ENCODE measurements at places on chromosomes 13 and 19.

DNA sequence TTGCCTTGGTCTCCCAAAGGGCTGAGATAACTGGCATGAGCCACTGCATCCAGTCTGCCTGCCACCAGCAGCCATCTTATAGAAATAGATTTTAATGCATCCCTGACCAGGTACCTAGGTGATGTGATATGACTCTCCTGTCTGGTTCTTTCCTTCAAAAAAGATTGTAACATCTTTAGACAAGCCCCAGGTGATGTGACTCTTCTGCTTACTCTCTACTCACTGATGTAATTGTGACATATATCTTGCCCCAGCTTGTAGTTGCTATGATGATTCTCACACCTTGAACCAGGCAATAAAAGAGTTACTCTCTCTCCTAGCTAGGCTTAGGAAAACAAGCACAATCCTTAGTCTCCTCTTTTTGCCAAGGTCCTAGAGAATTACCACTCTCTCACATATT, 30.6 kb upstream of the ZNF681 start:
- H3K36me3 ChIP-seq: no peaks in the 10 kb centered on the region
- no peak overlapping the region for H3K27ac ChIP-seq
- no peak for DNase-seq
- H3K4me1 ChIP-seq: no peaks in the 10 kb centered on the region
- no peaks in the 10 kb centered on the region for H3K27me3 ChIP-seq

- DNase-seq: peak; percentile 69
- no peak overlapping the region for H3K4me3 ChIP-seq
- H3K27me3 ChIP-seq: no peaks in the 10 kb centered on the region
Observed at GRCh38 chr19:30784850-30785457, 412.8 kb downstream of the ZNF536 start.

- no peaks in the 10 kb centered on the region for H3K4me1 ChIP-seq
- no peak overlapping the region for H3K4me3 ChIP-seq
- H3K36me3 ChIP-seq: no peaks in the 10 kb centered on the region
- DNase-seq: no peak
- no peaks in the 10 kb centered on the region for H3K27me3 ChIP-seq
- H3K27ac ChIP-seq: no peak overlapping the region
Observed at GRCh38 chr13:108940121-108940520, 310.7 kb downstream of the MYO16 start.

GRCh38 chr19:53904909-53905308, 4.2 kb upstream of the CACNG7 start:
- H3K27me3 ChIP-seq: peaks cover 5% of the 10 kb centered on the region
- H3K36me3 ChIP-seq: no peaks in the 10 kb centered on the region
- no peak overlapping the region for H3K27ac ChIP-seq
- no peak for DNase-seq
- H3K4me3 ChIP-seq: no peak overlapping the region
- H3K4me1 ChIP-seq: no peaks in the 10 kb centered on the region

- H3K4me3 ChIP-seq: no peak overlapping the region
- H3K4me1 ChIP-seq: no peaks in the 10 kb centered on the region
- H3K27ac ChIP-seq: no peak overlapping the region
- no peaks in the 10 kb centered on the region for H3K36me3 ChIP-seq
- no peaks in the 10 kb centered on the region for H3K27me3 ChIP-seq
Observed at GRCh38 chr13:104616990-104617389, 1550.8 kb upstream of the SLC10A2 start.

DNA sequence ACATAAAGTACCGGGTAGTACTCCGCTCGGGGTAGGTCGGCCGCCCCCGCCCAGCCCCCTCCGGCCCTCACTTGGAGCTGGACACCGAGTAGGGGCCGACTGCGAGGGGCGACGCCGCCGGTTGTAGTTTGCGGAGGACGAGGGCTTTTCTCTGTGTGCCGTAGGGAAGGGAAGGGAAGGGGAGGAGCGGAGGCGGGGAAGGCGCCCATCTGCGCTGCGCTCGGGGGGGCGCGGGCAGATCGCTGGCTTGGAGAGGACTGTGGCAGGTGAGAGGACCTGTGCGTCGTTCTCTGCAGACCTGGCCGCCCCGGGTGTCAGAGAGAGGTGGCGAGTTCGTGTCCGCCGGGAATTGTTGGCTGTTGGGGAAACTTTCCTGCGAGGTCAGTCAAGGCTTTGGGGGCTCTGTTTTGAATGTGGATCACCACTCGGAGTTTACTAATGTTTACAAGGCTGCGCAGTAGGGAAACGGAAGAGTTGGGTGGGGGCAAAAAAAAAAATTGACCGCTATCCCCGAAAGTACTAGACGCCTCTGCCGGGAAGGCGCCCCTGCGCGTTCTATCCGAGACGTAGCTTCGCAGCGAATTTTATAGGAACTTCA, 1.4 kb downstream of the ING1 start:
- peaks cover 3% of the 10 kb centered on the region for H3K36me3 ChIP-seq
- H3K4me3 ChIP-seq: peak overlapping the region; percentile 90
- peaks cover 4% of the 10 kb centered on the region for H3K4me1 ChIP-seq
- H3K27ac ChIP-seq: peak overlapping the region; percentile 100
- peak; percentile 84 for DNase-seq

- DNase-seq: no peak
- H3K4me3 ChIP-seq: no peak overlapping the region
- no peak overlapping the region for H3K27ac ChIP-seq
Observed at GRCh38 chr19:38290631-38291147, 13.4 kb upstream of the C19orf33 start.

DNA sequence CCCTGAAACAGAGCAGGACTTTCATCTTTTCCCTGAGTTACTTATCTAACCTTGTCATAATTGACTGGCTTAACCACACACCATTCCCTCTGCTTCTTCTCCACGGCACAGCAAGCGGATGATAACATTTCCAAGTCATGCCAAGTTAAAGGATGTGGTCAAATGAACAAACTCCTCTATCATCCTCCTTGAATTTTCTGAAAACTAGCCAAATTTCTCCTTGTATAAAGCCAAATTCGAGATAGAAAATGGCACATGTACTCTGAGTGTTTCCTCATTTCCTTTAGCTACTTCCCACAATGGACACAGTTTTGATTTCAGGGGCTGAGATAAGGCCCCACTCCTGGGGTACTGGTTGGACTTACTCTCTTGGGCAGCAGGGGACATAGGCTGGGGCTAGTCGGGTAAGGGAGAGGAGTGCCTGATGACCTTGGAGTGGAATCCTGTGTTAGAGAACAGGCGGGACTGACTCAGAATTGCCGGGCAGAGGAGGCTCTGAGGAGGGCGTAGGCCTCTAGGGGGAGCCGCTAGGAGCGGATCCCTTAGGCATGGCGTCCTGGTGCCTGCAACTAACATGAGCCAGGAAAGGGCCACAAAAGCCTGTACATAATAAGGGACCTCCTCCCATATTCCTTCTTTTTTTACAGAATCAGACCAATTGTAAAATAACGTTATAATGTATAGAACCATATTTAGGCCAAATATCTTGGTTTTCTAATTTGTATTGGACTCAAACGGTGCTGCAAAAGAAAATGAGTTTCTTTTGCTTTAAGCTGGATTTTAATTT, 20.3 kb upstream of the TMTC4 start:
- H3K4me1 ChIP-seq: no peaks in the 10 kb centered on the region
- H3K27ac ChIP-seq: no peak overlapping the region
- no peaks in the 10 kb centered on the region for H3K27me3 ChIP-seq
- no peaks in the 10 kb centered on the region for H3K36me3 ChIP-seq
- no peak overlapping the region for H3K4me3 ChIP-seq

DNA sequence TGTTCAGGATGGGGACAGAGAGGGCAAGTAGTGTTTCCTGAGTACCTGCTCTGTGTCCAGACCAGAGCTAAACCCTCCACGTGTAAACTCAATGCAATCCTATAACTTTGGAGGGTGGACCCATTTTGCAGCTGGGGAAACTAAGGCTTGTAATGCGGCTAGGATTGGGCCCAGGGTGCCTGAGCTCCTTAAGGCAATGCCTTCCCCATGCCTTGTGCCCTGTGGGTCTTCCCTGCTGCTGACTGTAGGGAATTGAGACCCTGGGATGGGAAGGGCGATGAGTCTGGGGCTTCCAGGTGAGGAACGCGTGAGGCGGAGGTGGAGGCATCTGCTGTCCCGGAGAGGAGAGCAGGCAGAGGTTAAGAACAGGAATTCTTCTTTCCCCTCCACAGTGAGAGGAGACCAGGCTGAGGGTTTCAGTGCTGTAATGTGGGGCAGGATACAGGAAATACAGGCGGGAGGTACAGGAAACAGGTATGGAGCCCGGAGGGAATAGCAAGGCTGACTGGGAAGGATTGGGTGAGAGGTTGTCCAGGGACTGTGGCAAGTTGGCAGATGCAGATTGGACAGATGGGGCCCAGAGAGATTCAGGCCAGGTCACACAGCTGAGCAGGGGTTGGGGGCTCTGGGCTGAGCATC, 19.2 kb downstream of the SLC27A1 start:
- H3K36me3 ChIP-seq: peaks cover 23% of the 10 kb centered on the region
- H3K4me3 ChIP-seq: no peak overlapping the region
- no peaks in the 10 kb centered on the region for H3K27me3 ChIP-seq
- no peaks in the 10 kb centered on the region for H3K4me1 ChIP-seq

- DNase-seq: no peak
- H3K4me3 ChIP-seq: no peak overlapping the region
- no peaks in the 10 kb centered on the region for H3K4me1 ChIP-seq
- no peaks in the 10 kb centered on the region for H3K27me3 ChIP-seq
Observed at GRCh38 chr13:25905611-25906010, 146.2 kb downstream of the SHISA2 start.

GRCh38 chr19:28482221-28482620, 730.7 kb downstream of the UQCRFS1 start:
- no peaks in the 10 kb centered on the region for H3K4me1 ChIP-seq
- H3K27ac ChIP-seq: no peak overlapping the region
- no peak for DNase-seq
- H3K27me3 ChIP-seq: no peaks in the 10 kb centered on the region

DNA sequence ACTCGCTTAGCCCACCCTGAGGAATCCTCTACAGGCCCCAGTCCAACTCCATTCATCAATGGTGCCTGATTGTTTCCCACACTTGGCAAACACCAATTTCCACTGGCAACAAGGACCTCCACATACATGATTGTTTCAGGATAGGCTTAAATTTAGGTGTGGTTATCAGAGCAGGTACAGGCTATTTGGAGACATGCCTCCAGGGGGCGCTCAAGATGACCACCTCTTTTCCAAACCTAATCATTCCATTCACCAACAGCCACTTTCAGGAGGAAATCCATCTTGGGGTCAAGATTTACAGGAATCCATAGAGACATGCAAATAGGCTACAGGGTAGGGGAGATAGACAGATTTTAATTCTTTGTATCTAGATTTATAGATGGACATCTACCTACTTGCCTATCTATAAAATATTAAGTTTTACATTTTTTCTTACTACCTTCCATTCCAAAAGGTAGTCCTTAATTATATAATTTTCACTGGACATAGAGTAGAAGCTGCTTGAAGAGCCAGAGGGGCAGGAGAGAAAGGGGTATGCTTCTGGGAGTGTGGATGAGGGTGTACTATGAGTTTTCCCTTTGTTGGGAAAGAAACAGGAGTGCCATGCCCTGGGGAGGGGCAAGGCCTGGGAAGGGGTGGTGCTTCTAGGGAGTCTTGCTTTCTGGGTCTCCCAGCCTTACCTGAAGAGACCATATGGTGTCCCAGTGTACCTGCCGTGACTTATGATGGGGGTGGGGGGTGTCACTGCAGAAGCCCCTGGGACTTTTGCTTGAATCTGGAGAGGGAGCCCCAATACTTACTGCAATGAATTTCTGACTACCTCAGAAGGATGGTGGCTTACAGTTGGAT, 14.1 kb upstream of the PCDH8 start:
- H3K4me3 ChIP-seq: no peak overlapping the region
- no peak for DNase-seq
- H3K27ac ChIP-seq: no peak overlapping the region
- no peaks in the 10 kb centered on the region for H3K36me3 ChIP-seq

DNA sequence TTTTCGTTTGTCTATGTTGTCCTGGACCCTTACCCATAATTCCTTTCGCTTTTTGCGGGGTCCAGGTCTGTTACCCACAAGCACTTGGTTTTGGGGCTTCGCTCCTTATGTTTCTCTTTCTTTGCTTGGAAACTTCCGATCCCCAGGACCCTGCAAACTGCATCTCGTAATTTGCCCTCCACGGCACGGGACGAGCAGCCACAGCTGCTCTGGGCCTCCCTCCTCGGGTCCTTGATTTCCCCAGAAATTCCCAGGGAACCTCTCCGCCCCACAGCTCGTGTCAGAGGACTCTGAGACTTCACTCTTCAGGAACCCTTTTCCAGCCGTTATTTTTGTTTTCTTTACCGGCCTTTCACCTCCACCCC, 599 bp downstream of the SNRNP70 start:
- H3K4me1 ChIP-seq: peaks cover 9% of the 10 kb centered on the region
- no peaks in the 10 kb centered on the region for H3K27me3 ChIP-seq
- peaks cover 29% of the 10 kb centered on the region for H3K36me3 ChIP-seq

DNA sequence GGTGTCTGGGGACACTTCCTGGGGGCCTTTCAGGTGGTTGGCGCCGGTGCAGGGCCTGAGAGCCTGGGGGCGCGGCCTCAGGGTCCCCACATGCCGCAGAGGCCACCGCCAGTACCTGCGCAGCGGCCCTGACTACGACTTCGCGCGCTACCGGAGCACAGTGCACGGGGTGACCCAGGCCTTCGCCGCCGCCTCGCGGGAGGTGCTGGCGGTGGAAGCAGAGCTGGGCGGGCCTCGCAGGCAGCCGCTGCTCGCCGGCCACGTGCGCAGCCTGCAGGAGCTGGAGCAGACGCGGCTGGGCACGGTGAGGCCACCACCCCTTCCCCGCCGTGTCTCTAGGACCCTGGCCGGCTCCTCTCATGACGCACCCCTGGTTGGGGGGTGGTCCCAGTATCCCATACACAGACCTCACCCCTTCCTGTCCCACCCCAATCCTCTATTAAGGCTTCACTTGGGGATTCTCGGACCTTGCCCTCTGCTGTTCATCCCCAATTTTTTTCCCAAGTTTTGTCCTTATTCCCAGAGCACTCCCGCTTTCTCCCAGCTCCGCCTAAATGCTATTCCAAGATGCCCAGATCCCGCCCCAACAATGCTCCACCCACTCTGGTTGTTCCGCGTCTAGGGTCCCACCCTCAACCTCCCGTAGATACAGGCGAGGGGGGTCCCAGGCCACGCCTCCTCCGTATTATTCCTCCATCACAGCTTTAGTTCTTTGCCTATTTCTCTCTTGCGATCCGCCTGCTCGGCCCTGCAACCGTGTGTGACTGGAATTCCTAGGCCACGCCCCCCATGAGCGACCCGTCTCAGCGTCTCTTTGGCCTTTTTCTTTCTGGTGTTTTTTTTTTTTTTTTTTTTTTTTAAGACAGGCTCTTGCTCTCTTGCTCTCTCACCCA, 1.0 kb downstream of the REX1BD start:
- peaks cover 8% of the 10 kb centered on the region for H3K36me3 ChIP-seq
- H3K4me3 ChIP-seq: peak overlapping the region; percentile 87
- peaks cover 6% of the 10 kb centered on the region for H3K4me1 ChIP-seq
- no peaks in the 10 kb centered on the region for H3K27me3 ChIP-seq
- H3K27ac ChIP-seq: peak overlapping the region; percentile 81
- peak; percentile 86 for DNase-seq

DNA sequence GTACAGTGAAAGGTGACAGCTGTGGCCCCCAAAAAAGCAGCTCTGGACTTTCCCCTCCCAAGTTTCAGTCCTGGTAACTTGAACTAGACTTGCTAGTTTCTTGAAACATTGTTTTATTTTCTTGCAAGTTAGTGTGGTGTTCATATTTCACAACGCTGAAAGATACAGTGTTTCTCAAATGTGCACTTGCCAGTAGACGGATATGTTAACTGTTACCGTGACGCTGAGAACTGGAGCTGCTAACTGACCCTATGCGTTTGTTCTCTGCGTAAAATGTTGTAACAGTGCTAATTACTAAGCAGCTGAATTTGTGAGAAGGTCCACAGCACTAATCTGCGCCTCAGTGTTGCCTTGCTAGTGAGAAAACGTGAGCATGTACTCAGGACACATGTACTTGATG, 79.6 kb downstream of the GGACT start:
- H3K4me3 ChIP-seq: no peak overlapping the region
- H3K4me1 ChIP-seq: no peaks in the 10 kb centered on the region
- H3K36me3 ChIP-seq: no peaks in the 10 kb centered on the region
- no peaks in the 10 kb centered on the region for H3K27me3 ChIP-seq
- no peak overlapping the region for H3K27ac ChIP-seq
